ENCODE measurements at places on chromosomes 7 and 10.

DNA sequence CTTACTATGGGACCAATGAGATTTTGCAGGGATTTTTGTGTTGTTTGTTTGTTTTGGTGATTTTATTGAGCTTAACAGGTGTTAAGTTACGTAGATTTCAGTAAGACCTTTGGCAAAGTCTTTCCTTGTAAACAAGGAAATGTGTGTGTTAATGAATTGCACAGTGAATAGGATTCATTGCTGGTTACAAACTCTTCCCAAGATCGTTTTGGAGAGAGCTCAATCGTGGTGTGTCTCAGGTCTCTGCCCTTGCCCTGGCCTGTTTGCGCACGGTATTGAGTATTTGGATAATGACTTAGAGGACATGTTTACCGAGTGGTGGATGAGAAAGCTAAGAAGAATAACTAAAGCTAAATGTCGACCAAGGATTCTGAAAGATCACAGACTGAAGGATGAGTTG, 41.9 kb downstream of the PRPF18 start:
- no peak overlapping the region for H3K4me3 ChIP-seq
- H3K36me3 ChIP-seq: peaks cover 11% of the 10 kb centered on the region
- H3K4me1 ChIP-seq: no peaks in the 10 kb centered on the region

- H3K27ac ChIP-seq: no peak overlapping the region
- no peaks in the 10 kb centered on the region for H3K27me3 ChIP-seq
- peaks cover 6% of the 10 kb centered on the region for H3K36me3 ChIP-seq
- H3K4me1 ChIP-seq: no peaks in the 10 kb centered on the region
- DNase-seq: no peak
These were observed 84.4 kb downstream of the LRRC4 start for GRCh38 chr7:127946847-127947246.

GRCh38 chr7:143493751-143494150, 16.1 kb downstream of the TAS2R41 start:
- H3K4me1 ChIP-seq: peaks cover 10% of the 10 kb centered on the region
- H3K4me3 ChIP-seq: no peak overlapping the region
- DNase-seq: no peak
- no peaks in the 10 kb centered on the region for H3K36me3 ChIP-seq
- no peaks in the 10 kb centered on the region for H3K27me3 ChIP-seq

DNA sequence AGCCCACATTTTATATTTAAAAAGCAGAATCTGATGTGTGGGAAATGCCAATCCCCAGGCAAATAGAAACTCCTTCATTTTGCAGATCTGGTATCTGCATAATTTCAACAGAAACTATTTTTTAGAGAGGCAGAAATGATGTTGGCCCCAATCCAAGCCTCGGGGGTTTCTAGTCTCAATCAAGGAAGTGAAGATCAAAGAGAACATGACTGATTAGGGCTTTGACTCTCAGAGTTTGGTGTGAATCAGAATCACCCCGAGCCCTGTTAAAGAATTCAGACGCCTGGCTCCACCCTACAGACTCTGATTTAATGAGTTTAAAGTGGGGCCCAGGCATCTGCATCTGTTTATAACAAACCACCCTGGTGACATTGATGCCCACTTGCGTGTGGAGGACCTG, 36.7 kb upstream of the UBE2H start:
- peaks cover 6% of the 10 kb centered on the region for H3K4me1 ChIP-seq
- no peak overlapping the region for H3K4me3 ChIP-seq
- H3K27ac ChIP-seq: no peak overlapping the region
- no peaks in the 10 kb centered on the region for H3K27me3 ChIP-seq

GRCh38 chr10:30671026-30671616, 41.6 kb upstream of the LYZL2 start:
- peaks cover 2% of the 10 kb centered on the region for H3K4me1 ChIP-seq
- no peak overlapping the region for H3K4me3 ChIP-seq
- no peaks in the 10 kb centered on the region for H3K27me3 ChIP-seq
- no peak overlapping the region for H3K27ac ChIP-seq

DNA sequence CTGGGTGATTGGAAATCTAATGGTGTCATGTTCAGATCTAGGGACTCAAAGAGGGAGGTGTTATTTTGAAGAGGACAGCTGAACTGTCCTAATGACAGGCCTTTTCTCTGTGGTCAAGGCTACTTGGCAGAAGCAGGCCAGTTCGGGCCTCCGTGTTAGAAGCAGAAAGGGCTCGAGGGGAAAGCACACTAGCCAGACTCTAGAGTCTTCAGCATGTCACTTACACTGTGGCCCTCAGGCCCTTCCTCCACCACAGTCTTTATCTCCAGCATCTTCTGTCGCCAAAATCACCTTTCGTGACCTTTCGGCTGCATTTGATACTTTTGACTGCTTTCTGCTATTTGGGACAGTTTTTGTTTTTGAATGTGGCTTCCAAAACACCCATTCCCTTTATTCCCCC, 123.3 kb downstream of the CNNM2 start:
- H3K4me1 ChIP-seq: peaks cover 15% of the 10 kb centered on the region
- H3K4me3 ChIP-seq: no peak overlapping the region
- no peaks in the 10 kb centered on the region for H3K36me3 ChIP-seq
- no peak overlapping the region for H3K27ac ChIP-seq
- DNase-seq: no peak

DNA sequence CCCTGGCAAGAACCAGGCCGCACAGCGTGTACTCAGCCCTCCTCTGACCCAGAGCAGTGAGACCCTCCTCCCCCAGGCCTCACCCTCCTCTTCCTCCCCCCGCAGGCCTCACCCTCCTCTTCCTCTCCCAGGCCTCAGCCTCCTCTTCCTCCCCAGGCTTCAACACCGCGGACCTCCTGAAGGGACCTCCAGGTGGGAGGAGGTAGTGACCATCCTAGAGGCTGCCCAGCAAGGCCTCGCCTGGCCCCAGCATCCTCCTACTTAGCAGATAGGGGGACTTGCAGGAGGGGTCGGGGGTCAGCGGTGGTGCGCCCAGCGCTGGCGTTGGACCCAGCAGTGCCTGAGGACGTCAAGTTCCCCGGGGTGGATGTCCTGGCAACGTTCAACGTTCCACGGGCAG, 270.8 kb downstream of the ELFN1 start:
- H3K27me3 ChIP-seq: no peaks in the 10 kb centered on the region
- no peak overlapping the region for H3K4me3 ChIP-seq
- H3K4me1 ChIP-seq: peaks cover 6% of the 10 kb centered on the region
- peaks cover 4% of the 10 kb centered on the region for H3K36me3 ChIP-seq
- no peak overlapping the region for H3K27ac ChIP-seq
- DNase-seq: no peak

DNA sequence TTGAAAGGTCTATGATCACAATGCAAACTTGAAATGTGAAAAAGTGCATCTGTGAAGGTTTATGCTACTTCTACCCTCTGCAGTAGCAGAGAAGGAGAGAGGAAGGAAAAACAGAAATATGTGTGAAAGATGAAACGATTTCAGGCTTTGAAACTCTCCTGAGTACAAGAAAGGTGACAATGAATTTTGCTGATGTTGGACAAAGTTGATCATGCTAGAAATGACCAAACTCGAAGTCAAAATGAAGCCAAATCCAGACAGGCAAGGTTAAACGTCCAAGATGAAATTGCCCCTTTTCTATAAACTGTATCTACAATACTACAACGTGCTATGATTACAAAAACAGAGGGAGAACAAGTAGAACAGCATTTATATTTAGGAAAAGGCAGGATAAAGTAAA, 67.0 kb upstream of the C7orf33 start:
- no peak for DNase-seq
- no peak overlapping the region for H3K4me3 ChIP-seq
- H3K4me1 ChIP-seq: no peaks in the 10 kb centered on the region

DNA sequence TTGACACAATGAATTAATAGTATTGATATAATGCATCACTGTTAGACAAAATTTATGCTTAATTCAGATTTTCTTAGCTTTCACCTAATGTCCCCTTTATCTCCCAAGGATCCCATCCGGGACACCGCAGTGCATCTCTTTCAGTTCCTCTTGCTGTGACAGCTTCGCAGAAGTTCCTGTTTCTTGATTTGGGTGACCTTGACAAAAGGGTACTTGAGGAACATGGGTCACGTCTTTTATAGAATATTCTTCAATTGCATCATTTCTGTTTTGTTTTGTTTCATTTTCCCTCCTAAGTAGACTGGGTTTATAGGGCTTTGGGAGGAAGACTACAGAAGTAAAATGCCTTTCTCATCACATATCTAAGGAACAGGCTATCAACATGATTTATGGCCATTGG, 453.2 kb downstream of the DPP6 start:
- no peak overlapping the region for H3K4me3 ChIP-seq
- H3K27me3 ChIP-seq: no peaks in the 10 kb centered on the region
- H3K36me3 ChIP-seq: no peaks in the 10 kb centered on the region
- no peak for DNase-seq
- H3K27ac ChIP-seq: no peak overlapping the region
- H3K4me1 ChIP-seq: no peaks in the 10 kb centered on the region

GRCh38 chr10:80133206-80133605, 676 bp downstream of the PLAC9 start:
- peaks cover 17% of the 10 kb centered on the region for H3K27me3 ChIP-seq
- H3K27ac ChIP-seq: no peak overlapping the region
- no peak for DNase-seq
- H3K36me3 ChIP-seq: no peaks in the 10 kb centered on the region
- peaks cover 5% of the 10 kb centered on the region for H3K4me1 ChIP-seq

GRCh38 chr10:132675031-132675740, 110.8 kb downstream of the NKX6-2 start:
- H3K4me3 ChIP-seq: no peak overlapping the region
- no peak for DNase-seq
- no peaks in the 10 kb centered on the region for H3K4me1 ChIP-seq
- H3K27ac ChIP-seq: no peak overlapping the region
- H3K27me3 ChIP-seq: no peaks in the 10 kb centered on the region

GRCh38 chr7:131893631-131894340, 337.4 kb upstream of the PODXL start:
- no peak overlapping the region for H3K4me3 ChIP-seq
- H3K27me3 ChIP-seq: no peaks in the 10 kb centered on the region
- H3K27ac ChIP-seq: no peak overlapping the region
- DNase-seq: no peak
- no peaks in the 10 kb centered on the region for H3K36me3 ChIP-seq

DNA sequence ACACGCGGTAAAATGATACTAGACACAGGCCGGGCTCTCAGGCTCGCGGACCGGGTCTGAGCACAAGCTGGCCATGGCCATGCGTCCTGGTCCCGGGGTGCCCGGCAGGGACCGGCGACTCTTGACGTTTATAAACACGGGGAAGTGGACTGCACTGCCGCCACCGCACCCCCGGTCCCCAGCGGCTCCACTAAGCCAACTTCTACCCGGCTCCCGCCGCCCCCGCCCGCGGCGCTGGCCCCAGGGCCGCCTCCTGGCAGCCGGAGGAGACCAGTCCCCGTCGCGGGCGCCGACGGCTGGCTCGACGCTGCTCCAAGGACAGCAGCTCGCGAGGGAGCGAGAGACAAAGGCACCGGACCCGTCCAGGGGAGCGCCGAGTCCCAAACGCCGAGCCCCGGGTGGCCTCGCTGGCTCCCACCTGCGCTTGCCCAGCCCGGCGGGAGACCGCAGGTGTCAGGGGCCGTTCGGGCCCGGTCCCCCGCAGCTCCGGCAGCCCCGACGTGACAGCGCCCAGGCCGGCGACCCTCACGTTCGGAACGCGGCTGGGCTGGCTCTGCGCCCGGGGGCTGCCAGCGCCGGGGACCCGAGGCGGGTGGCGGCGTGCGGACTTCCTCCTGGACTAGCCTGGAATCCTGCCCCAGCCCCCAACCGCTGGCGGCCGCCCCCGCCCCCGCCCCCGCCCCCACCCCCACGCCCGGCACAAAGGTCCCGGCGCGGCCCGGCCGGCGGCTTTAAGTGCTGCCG, 517 bp downstream of the ITGB1 start:
- H3K27me3 ChIP-seq: no peaks in the 10 kb centered on the region
- DNase-seq: no peak
- H3K27ac ChIP-seq: peak overlapping the region; percentile 77

- H3K4me3 ChIP-seq: no peak overlapping the region
- no peaks in the 10 kb centered on the region for H3K27me3 ChIP-seq
- DNase-seq: no peak
- no peak overlapping the region for H3K27ac ChIP-seq
- H3K4me1 ChIP-seq: no peaks in the 10 kb centered on the region
These were observed 407.5 kb upstream of the PRKCQ start for GRCh38 chr10:6987536-6987945.

- no peak overlapping the region for H3K27ac ChIP-seq
- H3K36me3 ChIP-seq: no peaks in the 10 kb centered on the region
- H3K4me1 ChIP-seq: no peaks in the 10 kb centered on the region
- H3K27me3 ChIP-seq: no peaks in the 10 kb centered on the region
- DNase-seq: no peak
These were observed 611.6 kb upstream of the FZD8 start for GRCh38 chr10:36253731-36254130.

DNA sequence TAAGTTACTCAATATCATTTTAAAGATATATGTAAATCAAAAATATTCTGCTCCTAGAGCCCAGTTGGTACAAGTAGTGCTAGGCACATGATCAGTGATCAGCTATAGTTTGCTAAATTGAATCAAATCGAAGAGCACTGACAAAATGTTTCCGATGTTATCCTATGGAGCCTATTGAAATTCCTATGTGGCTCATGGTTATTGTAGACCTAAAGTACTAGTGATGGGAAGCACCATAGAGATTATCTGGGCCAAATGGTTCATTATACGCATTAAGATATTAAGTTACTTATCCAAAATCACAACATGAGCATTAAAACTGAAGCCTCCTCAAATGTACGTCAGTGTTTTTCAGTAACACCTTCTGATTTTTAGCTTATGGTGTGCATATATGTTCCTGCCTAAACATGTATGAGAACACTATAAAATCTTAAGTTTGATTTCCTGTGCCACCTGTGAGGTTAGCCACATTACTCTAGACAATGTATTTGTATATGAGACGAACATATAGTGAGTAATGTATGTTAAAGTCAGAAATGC, 103.2 kb downstream of the IQUB start:
- H3K27me3 ChIP-seq: no peaks in the 10 kb centered on the region
- H3K4me1 ChIP-seq: no peaks in the 10 kb centered on the region
- no peaks in the 10 kb centered on the region for H3K36me3 ChIP-seq
- no peak overlapping the region for H3K4me3 ChIP-seq
- H3K27ac ChIP-seq: no peak overlapping the region
- no peak for DNase-seq

DNA sequence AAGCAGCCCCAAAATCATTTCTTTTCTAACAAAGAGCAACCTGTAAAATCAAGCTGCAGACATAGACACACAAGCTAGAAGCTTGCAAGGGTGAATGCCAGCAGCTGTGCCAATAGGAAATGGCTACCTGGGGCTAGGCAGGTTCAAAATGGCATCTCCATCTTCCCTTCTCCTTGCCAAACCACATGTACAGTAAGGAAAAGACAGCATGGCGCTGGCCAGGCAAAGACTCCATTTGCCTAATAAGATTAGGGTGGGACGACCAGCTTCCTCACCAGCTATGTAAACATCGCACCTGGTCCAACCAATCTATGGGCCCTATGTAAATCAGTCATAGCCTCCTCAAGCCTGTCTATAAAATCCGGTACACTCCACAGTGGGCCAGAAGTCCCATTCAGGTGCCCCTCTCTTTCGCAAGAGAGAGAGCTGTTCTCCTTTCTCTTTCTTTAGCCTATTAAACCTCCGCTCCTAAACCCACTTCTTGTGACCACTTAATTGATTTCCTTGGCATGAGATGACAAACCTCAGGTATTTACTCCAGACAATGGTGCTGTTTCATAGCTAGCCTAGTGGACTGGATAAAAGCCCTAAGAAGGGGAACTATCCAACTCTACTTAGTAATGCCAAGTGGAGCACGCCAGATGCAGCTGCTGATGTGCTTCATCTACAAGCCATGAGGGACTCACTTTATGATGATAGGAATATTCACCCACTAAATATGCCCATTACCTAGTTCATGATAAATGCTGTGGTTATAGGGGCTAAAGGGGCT, 44.1 kb downstream of the HTR7 start:
- DNase-seq: no peak
- H3K4me3 ChIP-seq: no peak overlapping the region
- H3K36me3 ChIP-seq: no peaks in the 10 kb centered on the region
- H3K27me3 ChIP-seq: no peaks in the 10 kb centered on the region
- no peak overlapping the region for H3K27ac ChIP-seq

All from keratinocyte (primary cell).